ENCODE measurements at places on chromosomes 6 and 20. TPM values are rescaled to one million over a fixed set of nuclear protein-coding genes. Genes with fewer than 3 reads are reported as not detected.

The BTBD9 gene
- total RNA-seq = 18.6 TPM

The PRICKLE4 gene
- total RNA-seq = 0.28 TPM

The CYP39A1 gene
- total RNA-seq = 5.1 TPM

The OR2H2 gene
- not detected for total RNA-seq

The RAD21L1 gene
- not detected for total RNA-seq

The GPX5 gene
- not detected for total RNA-seq

The ESR1 gene
- 2.6 TPM for total RNA-seq

The SLC26A8 gene
- total RNA-seq = not detected

The MRPL14 gene
- total RNA-seq = 52.8 TPM

The RALGAPB gene
- 42.7 TPM for total RNA-seq

The APOM gene
- total RNA-seq = 3.3 TPM

The ARFGEF3 gene
- total RNA-seq = 0.06 TPM

- DNase-seq = no peak
Observed at GRCh38 chr20:8304124-8304816, 172.2 kb downstream of the PLCB1 start.

GRCh38 chr6:31769684-31770371 lies 7.3 kb downstream of the VWA7 start:
- peak; percentile 90 for DNase-seq

GRCh38 chr6:26157251-26158075 lies 70.2 kb downstream of the HFE start:
- peak; percentile 90 for DNase-seq

DNA sequence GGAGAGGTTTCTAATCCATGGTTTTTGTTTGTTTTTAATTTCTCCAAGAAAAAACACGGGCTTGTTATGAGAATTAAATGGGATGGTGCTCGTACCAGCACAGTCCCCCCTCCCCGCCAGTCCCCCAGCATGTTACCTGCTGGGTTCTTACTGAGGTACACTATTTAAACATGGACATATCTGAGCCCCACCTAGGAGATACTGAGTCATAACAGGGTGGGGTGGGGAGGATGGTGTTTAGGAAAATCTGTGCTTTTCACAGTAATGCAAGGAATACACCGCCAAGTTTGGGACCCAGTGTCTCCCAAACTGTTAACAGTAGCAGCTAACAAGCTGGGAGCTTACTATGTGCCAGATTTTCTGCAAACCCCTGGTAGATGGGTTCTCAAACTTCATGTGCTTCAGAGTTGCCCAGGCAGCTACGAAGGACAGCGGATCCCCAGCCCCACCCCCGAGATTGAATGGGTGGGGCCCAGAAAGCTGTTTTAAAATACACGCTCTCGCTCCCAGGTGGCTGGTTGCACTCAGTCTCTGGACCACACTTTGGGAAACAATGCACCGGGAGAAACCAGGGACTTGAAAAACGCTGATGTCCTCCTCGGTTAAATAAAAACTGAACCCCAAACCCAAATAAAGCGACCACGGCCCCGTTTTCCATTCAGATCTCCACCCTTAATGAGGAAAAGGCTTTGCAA lies 995 bp downstream of the ZFP64 start:
- peak; percentile 23 for DNase-seq

- DNase-seq = no peak
Observed at GRCh38 chr6:2793534-2794151, 28.4 kb downstream of the WRNIP1 start.

GRCh38 chr6:169723200-169723909 lies 945 bp downstream of the PHF10 start:
- peak; percentile 85 for DNase-seq

- DNase-seq = no peak
Observed at GRCh38 chr6:73349311-73349710, 4.8 kb downstream of the DPPA5 start.

- no peak for DNase-seq
Observed at GRCh38 chr6:166834049-166834448, 122.3 kb downstream of the RNASET2 start.

- no peak for DNase-seq
Observed at GRCh38 chr6:139376017-139376330, 1.5 kb upstream of the CITED2 start.

- no peak for DNase-seq
Observed at GRCh38 chr6:82953871-82954270, 111.8 kb downstream of the UBE3D start.

- DNase-seq = no peak
Observed at GRCh38 chr20:14332866-14333265, 4.5 kb downstream of the FLRT3 start.

- DNase-seq = no peak
Observed at GRCh38 chr6:101537753-101538316, 144.3 kb downstream of the GRIK2 start.

GRCh38 chr6:132084811-132085509 lies 133.8 kb upstream of the CCN2 start:
- DNase-seq = no peak

GRCh38 chr20:57432862-57433491 lies 41.8 kb downstream of the RBM38 start:
- no peak for DNase-seq

- no peak for DNase-seq
Observed at GRCh38 chr6:97203343-97203742, 79.7 kb downstream of the MMS22L start.

DNA sequence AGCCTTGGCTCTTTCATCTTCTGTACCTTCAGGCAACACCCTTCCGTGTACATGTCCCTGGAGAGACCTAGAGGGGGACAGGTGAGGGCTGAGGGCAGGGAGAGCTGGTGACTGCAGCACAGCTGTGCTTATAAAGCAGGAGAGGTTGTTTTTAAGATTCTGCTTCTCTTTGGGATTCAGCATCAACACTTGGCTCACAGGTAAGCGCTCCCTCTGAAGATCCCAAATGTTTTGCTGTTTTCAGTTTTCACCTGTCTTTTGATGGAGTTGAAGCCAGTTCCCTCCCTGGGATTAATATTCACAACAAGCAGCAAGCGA lies 19.4 kb upstream of the TRAF3IP2 start:
- no peak for DNase-seq

- DNase-seq = peak; percentile 48
Observed at GRCh38 chr6:88780714-88781389, 182.6 kb downstream of the RNGTT start.
